Jurkat, Clone E6-1 (cell line): ENCODE measurements at places on chromosomes 1 and 21.

- DNase-seq, result no peak
Measured at GRCh38 chr1:36301220-36301619, 4.9 kb upstream of the SH3D21 start.

- no peak for DNase-seq
Measured at GRCh38 chr1:78385744-78386462, 104.9 kb upstream of the PTGFR start.

- no peak for DNase-seq
Measured at GRCh38 chr1:41390166-41390565, 28.9 kb downstream of the FOXO6 start.

DNA sequence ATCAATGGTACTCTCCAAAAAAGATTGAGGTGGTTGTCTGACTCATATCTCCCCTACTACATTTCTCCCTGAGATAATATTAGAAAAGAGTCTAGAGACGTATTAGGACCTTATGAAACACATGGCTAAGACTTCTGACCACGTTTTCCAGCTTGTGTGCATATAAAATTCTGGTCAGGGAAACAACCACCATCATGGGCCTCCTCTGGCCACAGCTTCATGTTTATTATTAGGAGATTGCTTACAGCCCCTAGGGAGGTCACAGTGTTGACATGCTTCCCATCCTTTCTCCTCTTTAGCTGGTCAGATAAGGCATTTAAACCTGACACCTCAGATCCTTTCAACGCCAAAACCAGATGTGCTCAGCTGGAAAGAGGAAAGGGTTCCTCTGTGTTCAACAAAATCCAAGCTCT is 620.2 kb downstream of the PLPP3 start:
- no peak for DNase-seq

DNA sequence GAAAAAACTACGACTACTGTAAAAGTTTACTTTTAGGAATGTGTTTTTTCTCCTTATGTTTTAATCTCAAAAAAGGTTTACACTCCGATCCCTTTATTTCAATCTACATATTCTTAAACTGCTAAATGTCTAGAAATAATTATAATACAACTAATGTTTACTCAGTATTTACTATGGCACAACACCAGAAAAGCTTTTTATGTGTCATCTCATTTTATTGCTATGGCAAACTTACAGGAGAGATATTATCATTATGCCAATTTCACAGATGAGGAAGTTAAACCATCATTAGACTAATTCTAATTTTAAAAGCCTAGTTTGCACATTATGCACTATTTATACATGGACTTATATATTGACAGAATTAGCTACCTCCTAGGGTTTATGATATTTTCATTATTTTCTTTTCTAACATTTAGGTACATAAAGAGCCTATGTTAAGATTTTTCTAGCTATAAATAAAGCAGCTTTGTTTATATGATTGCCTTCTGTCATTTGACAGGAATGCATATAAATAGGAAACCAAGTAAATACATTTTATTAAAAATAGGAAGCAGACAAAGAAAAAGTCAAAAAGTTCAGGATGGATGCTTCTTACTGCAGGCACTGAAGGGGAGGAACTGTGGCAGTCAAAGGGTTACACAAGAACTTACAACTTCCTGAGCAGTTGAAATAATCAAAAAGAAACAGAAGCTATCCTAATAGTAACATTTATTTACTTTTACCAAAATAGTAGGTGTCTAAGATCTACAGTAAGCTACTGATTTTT is 442.4 kb downstream of the LTN1 start:
- DNase-seq, result no peak

DNA sequence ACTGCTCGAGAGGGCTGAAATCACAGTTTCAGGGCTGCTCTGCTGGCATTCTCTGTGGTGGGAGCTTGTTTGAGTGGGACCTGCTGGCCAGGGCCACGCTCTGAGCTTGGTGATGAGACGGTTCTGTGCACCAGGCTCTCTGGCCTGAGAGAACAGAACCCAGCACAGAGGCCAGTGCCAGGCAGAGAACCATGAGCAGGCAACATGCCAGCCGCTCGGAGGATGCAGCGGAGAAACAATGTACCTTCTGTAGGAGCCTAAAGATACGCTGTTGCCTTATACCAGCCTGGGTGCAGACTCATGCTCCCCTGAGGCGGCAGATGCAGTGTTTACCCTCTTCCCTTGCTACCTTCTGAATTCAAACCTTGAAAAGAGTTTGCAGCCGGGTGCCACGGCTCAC is 10.0 kb downstream of the C2CD2 start:
- DNase-seq, result no peak

- no peak for DNase-seq
Measured at GRCh38 chr1:53567851-53568250, 108.7 kb downstream of the DMRTB1 start.

GRCh38 chr1:21503706-21504377 is 5.4 kb upstream of the ALPL start:
- DNase-seq, result no peak

DNA sequence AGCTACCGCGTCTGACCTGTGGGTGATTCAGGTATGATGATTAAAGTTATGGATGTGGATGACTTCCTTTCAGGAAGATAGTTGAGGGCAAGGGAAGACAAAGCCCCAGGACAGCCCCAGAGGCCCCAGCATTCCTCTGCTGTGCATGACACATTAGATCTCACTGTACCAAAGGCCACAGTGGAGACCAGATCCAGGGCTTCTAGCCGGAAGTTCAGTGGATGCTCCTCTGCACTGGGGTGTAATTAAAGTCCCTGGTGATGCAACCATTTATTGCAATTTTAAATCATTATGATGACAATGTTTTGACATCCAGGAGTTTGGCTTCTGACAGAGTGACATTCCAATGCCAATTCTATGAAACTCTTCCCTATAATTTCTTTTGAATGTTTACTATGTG is 5.0 kb downstream of the C4BPA start:
- DNase-seq, result no peak

- DNase-seq, result no peak
Measured at GRCh38 chr1:186014370-186015037, 280.3 kb downstream of the HMCN1 start.

DNA sequence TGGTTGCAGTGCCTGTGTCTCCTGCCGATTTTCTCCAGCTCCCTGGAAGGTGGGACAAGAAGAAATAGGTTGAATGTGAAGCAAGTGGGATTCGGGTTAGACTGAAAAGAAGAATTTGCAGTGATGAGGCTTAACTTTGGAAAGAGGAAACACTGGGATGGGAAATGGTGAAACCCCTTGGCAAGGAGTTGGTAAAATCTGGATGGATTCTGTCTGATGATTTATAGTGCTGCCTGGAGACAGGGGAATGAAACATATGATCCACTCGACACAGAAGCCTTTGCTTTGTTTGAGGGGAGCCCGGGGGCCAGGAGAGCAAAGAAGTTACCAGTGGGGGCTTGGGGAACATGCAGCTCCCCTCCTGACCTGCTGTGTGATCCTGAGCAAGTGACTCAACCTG is 67.2 kb downstream of the UBIAD1 start:
- no peak for DNase-seq

GRCh38 chr1:32199043-32199716 is 1.2 kb upstream of the CCDC28B start:
- DNase-seq, result no peak

DNA sequence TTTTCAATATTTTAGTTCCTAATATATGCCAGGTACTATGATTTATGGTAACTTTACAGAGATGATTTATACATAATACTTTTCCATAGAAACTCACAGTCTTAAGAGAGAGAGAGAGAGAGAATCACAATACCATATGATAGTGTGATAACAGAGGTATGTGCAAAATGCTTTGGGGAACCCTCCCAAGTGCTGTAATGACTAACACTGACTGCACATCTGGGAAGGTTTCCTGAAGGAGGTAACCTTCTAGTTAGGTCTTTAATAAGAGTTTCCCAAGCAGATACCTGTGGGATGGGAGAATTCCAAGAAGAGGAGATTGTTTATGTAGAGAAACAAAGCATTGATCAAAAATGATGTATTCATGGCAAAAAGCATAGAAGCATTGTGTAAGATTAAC is 34.6 kb upstream of the PIGC start:
- no peak for DNase-seq

DNA sequence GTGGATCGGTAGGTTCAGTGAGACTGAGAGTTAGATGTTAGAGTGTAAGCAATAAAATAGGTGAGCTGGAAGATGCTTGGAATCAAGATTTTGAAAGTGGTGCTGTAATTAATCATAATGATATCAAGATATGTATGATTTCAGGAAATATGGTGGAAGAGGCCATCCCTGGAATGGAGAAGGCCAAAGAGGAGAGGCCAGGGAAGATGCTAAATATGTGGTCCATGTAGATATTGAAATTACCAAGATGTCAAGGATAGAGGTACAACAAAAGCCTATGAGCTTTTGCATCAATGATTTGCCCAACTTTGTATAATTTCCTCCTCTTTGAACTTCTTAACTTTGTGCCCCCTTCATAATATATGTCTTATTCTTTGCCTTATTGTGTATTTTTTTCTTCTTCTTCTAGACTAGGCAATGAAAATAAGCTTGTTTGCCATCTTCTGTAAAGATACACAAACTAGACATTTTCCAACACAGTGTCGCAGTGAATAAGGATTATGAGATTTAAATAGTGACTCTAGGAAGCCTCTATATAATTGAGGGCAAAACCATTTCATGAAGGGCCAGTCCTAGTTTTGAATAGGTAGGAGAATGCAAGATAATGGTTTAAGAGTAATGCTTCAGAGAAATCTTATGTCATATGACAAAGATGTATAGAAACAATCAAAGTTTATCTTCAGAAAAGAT is 8.9 kb downstream of the PTGS2 start:
- no peak for DNase-seq

DNA sequence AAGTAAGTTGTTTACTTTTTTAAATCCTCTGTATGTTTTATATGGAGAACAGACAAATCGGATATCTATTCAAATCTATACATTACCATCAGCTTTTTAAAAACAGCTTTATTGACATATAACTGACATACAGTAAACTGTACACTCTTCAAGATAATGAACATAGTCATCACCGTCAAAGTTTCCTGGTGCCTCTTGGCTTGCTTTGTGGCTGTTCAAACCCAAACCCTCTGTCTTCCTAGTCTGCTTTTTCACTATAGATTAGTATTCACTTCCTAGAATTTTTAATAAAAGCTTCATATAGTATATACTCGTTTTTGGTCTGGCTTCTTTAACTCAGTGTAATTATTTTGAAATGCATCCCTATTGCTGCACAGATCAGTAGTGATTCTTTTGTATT is 56.4 kb upstream of the TPTE start:
- DNase-seq, result no peak

GRCh38 chr1:21655748-21656147 is 13.4 kb downstream of the RAP1GAP start:
- DNase-seq, result no peak

- DNase-seq, result no peak
Measured at GRCh38 chr21:42846221-42846620, 33.1 kb downstream of the WDR4 start.

GRCh38 chr1:61951731-61952580 is 209.7 kb downstream of the PATJ start:
- DNase-seq, result no peak

- DNase-seq, result no peak
Measured at GRCh38 chr21:39022035-39022434, 161.2 kb downstream of the PSMG1 start.

DNA sequence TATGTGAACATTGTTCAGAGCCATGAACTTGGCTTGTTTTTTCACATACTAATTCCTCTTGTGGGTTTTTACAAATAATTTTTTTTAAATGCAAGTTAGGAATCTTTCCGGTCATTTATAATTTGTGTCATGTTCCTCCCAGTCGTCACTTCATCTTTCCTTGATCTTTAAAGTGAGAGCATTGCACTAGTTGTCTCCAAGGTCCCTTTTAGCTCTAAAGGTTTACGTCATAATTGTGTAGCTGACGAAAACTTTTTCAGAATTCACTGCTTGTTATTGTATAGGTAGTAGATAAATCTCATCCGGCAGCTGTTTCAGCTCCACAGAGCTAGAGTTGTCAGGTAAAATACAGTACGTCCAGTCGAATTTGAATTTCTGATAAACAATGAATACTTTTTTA is 33.6 kb downstream of the SOAT1 start:
- DNase-seq, result no peak

DNA sequence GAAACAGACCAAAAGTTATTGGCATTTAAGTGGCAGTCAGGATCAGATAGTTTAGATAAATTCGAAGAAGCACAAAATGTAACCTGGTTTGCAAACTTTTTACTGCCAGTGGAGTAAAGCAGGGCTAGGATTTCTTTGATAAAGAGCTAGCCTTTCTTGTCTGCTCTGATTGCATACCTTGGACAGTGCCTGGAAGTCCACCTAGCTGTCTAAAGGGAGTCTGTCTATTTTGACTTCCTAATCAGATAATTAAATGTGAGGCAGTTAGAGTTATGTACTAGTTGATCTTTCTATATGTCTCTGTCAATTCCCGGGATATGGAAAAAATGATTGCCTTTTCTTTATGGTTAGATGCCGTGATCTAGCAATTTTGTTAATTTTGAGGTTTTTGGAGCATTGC is 4.1 kb downstream of the GPSM2 start:
- no peak for DNase-seq

- no peak for DNase-seq
Measured at GRCh38 chr1:168081373-168082007, 55.2 kb downstream of the GPR161 start.

GRCh38 chr1:201264072-201264471 is 19.2 kb upstream of the PKP1 start:
- no peak for DNase-seq

DNA sequence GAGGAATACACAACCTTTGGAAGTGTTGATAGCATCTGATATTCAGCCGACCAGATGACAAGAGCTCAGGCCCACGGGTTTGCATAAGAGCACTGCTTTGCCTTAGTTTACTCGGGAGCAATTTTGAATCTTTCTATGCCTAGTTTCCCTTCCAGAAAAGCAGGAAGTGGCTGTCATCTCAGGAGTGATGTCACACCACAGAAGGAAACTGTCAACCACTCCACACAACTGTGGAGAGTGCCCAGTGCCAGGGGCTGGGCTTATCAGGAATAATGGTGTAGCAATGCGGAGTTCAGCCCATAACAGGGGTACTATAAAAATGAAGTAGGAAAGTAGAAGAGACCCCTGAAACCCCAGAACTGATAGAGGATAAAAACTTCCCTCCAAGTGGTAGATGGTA is 28.4 kb downstream of the NTPCR start:
- no peak for DNase-seq

- no peak for DNase-seq
Measured at GRCh38 chr1:103424650-103425049, 100.8 kb upstream of the RNPC3 start.

GRCh38 chr1:29811727-29812407 is 575.5 kb downstream of the PTPRU start:
- no peak for DNase-seq

DNA sequence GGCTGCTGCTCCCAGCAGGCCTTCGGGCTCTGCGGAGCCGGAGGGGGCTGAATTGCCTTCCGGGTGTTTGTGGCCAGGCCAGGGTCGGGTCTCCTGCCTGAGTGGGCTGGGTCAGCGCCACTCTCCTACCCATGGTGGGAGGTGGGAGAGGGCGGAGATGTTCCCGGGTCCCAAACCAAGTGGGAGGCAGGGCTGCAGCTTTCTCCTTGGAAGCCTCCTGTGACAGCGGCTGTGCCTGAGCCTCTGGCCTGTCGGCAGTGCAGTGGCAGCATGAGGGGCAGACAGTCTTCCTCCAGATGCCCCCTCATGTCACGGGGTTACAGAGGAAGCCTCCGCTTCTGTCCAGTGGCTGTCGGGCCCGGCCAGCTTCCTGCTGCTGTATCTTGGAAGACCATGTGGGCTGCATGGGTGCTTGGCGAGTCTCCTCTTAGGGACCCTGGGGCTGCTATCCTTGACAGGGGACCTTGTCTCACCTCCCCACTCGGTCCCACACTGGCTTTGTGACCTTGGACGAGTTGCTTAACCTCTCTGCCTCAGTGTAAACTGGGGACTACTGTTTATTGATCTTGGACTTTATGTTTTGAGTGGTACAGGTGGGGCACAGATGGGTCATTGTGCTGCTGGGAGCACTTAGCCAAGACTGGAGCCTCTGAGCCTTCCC is 4.3 kb downstream of the SKI start:
- no peak for DNase-seq
